ENCODE measurements at places on chromosomes 6 and 20.
A peak's percentile ranks its signal among the peaks of the same experiment; 100 is the strongest.

- DNase-seq, result peak; percentile 24
These were observed 19.0 kb downstream of the PACSIN1 start for GRCh38 chr6:34484899-34485298.

- DNase-seq, result no peak
These were observed 33.2 kb downstream of the ENPP1 start for GRCh38 chr6:131840936-131841583.

DNA sequence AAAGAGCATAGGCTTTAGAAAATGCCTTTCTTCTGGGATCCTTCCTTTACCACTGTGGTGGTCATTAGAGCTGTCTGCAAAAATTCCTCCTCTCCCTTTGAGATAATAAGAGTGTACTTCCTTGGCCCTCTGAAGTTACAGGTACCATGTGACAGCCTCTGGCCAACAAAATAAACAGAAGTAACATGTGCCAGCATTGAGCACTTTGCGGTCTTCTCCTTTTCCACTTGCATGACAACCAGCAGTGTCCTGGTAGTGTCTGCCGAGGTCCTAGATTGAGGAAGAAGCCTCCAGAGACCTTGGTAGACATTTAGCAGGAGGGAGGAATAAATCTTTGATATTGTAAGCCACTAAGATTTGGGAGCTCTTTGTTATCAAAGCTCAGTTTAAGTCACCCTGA lies 87.5 kb upstream of the ARID1B start:
- no peak for DNase-seq

GRCh38 chr6:134457941-134458340 lies 140.0 kb upstream of the SGK1 start:
- DNase-seq, result no peak

DNA sequence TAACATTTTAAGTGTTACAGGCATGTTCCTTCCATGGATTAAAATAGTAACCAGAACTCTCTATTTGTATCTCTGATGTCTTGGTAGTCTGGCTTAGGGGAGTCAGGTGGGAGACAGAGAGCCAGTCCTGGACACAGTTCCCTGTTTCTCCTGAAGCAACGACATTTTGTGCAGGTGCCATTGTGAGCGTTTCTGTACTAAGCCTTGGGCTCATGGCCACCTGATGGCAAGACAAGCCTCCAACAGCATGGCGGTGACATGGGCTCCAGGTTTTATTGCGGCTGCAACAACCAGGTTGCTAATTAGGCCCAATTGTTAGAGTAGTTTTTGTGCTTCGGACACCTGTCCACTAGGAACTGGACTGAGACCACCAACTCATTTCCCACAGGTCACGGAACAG lies 105.3 kb downstream of the PRDM13 start:
- DNase-seq, result no peak

DNA sequence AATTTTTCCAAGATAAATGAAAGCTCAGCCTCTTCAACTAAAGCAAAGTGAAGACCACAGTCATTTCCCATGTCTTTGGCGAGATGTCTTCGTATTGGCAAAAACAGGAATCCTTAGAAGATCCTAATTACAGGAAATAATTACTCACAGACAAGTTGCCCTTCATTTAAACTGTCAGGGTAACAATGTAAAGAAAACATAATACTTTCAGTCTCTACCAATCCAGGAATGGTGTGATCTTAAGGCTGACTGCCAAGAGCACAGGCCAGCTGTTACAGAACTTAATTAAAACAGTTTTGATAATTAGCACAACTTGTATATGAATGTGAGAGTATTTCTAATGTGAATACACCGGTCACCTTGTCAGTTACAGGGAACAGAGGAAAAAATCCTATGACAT lies 292.2 kb downstream of the PACRG start:
- DNase-seq, result no peak

DNA sequence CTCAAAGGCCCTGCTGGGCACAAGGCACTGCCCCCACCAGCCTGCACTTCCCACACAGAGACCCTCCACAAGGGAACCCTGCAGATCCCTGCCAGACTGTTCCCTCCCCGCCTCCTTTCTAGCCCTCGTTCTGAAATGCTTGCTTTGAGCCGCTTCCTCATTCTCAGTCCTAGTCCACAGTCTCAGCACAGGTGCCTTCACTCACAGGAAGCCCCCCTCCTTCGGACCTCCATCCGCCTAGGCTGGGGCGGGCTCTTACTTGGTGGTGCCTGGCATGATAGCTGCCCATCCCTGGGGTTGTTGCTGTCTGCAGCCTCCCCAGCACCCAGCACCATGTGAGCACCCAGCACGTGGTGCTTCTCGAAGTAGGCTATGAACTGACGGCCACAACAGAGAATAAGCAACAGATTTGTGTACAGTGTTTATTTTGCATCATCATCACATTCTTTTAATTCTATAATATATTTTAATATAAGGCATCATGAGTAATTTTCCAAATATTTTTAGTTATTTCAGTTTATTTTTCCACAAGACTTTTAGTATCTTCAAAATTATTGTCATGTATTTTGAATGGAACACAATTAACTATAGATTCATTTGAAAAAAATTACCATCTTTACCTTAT lies 12.3 kb downstream of the CST5 start:
- DNase-seq, result no peak

DNA sequence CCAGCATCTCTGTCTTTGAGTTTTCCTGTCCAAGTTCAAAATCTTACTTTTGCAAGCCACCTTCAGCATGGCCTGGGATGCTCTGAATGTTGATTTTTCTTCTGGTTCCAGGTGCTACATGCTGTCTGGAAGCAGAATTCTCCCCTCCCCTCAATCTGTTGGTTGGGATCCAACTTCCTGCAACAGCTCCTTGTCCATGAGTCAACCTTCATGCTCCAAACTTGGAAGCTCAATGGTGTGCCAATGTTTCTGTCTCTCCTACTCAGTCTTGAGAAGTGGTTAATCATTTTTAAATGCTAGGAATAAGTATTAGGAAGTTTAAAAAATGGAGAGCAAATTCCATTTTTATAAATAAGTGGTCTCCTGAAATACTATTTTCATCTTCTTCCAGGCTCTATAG lies 33.2 kb upstream of the PLEKHG1 start:
- DNase-seq, result no peak

DNA sequence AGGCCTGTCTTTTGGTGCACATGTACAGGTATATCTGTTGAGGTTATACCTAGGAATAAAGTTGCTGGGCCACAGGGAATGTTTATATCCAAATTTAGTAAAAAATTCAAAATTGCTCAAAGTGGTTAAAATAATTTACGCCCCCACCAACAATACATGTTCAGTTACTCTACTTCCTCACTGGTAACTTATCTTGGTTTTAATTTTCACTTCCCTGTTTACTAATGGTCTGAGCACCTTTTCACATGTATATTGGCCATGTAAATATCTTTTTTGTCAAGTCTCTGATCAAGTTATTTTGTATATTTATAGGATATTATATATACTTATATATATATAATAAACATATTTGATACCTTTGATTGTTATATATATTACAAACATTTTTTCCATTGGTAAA lies 9.7 kb downstream of the PDE7B start:
- DNase-seq, result no peak

DNA sequence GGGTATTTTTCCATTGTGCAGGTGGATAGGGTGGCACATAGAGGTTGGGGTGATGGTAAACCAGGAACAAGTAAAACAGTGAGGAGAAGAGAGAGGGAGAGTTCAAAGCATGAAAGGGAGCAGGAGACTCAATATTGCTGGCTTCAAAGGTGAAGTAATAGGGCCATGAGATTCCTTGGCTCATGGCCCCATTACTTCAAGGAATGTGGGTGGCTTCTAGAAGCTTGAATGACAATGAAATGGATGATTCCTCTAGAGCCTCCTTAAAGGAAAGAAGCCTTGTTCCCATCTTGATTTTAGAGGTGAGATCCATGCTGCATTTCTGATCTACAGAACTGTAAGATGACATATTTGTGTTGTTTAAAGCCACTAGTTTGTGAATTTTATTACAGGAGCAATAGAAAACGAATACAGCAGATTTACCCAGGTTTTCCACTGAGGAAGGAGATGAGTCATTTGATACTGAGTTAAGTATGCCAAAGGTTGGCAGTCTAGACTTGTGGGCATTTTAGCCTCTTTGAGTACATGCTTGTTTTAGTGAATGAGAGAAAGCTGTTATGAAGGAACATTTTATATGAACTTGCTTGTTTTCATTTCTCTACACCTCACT lies 110.4 kb downstream of the PLCB4 start:
- no peak for DNase-seq

DNA sequence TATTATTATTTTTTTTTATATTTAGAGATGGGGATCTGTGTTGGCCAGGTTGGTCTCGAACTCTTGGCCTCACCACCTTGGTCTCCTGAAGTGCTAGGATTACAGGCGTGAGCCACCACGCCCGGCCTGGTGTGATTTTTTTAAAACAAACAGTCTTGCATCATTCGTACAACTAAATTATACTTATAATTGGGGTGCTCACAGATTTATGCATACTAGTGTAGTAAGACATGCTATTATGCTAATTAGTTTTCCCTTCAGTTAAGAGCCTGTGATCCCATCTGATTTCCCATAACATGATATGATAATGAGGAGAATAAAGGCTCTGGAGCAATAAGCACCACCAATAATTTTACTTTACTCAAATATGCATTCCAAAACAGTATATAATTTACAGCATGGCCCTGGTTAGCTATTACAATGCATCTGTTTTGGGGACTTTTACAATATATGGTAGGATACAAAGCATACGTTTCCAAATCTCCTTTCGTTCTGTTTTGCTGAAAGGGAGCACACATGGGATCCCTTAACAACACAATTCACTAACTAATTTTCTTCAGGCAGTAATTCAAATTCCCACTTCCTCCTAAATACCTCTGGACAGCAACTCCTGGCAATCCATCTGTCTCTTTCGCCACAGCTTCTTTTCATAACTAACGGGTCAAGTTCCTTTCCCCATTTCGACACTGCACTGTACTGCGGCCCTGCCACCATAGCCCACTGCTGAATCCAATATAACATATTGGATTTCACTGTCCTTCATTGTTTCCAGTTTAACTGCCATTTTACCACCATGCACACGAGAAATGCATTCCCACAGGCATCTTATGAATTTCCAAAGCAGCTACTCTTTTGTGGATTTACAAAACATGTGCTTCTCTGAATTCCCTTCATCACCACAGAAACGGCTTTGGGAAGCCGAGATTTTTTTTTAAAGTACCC lies 1.7 kb downstream of the NUDT3 start:
- DNase-seq, result no peak

GRCh38 chr6:25138934-25139415 lies 140.2 kb upstream of the CARMIL1 start:
- no peak for DNase-seq

GRCh38 chr6:167543602-167544497 lies 219.0 kb downstream of the TTLL2 start:
- DNase-seq, result no peak

- no peak for DNase-seq
These were observed 569.9 kb downstream of the BCKDHB start for GRCh38 chr6:80676386-80676785.

- no peak for DNase-seq
These were observed 125.1 kb downstream of the MRPL14 start for GRCh38 chr6:44002067-44002592.

DNA sequence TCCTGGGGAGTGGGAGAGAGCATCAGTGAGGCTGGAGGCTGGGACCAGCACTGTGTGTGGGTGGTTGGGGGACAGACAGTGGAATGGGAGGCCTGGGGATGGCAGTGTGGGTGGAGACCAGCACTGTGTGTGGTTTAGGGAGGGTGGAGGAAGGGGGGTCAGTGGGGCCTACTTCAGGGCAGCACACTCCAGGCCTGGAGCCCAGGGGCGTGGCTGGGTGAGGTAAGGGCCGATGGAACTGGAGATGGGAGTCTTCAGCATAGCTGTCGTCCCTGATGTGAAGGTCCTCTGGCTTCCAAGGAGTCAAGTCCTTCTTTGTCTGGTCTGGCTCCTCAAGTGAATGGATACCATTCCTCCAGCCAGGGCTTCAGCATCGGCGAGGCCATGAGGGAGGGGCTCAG lies 18.6 kb downstream of the KCNK17 start:
- no peak for DNase-seq

GRCh38 chr6:18171871-18172270 lies 16.6 kb downstream of the KDM1B start:
- DNase-seq, result no peak

GRCh38 chr6:43943099-43943766 lies 173.2 kb downstream of the VEGFA start:
- no peak for DNase-seq

GRCh38 chr6:143441010-143441409 lies 9.5 kb downstream of the ADAT2 start:
- no peak for DNase-seq

DNA sequence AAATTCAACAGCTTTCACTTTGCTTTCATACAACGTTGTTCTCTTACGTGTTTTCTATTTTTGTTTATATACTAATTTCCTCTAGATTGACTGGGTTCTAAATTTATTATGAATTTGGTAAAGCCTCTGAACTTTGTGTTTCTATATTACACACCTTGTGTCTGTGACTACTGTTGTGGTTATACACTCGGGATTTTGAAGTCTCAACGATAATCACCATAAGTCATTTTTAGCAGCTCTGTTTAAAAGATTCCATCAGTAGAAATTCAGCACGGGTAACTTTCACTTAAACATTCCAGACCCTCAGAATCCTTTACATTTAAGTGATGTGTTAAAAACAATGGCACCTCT lies 31.8 kb upstream of the HBS1L start:
- DNase-seq, result no peak

GRCh38 chr6:152173321-152173720 lies 365.8 kb downstream of the ESR1 start:
- DNase-seq, result no peak

- no peak for DNase-seq
These were observed 2.2 kb downstream of the TFAP2A start for GRCh38 chr6:10412461-10413261.

- DNase-seq, result no peak
These were observed 1.5 kb upstream of the CITED2 start for GRCh38 chr6:139376017-139376330.

GRCh38 chr6:34274129-34274528 lies 25.3 kb upstream of the SMIM29 start:
- DNase-seq, result no peak

DNA sequence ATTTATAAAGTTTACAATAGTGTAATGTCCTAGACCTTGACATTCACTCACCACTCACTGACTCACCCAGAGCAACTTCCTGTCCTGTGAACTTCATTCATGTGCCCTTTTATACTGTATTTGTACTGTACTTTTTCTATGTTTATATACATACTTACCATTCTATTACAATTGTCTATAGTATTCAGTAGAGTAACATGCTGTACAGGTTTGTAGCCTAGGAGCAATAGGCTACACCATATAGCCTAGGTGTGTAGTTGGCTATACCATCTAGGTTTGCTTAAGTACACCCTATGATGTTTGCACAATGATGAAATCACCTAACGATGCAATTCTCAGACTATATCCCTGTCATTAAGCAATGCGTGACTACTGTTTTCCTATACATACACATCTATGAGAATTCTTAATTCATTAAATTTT lies 17.5 kb downstream of the EDEM2 start:
- DNase-seq, result no peak

- no peak for DNase-seq
These were observed 13.1 kb downstream of the VSTM2L start for GRCh38 chr20:37915800-37916570.

- no peak for DNase-seq
These were observed 5.1 kb upstream of the HELZ2 start for GRCh38 chr20:63579017-63579694.

GRCh38 chr20:51766994-51767866 lies 960 bp downstream of the ATP9A start:
- peak; percentile 8 for DNase-seq

- DNase-seq, result no peak
These were observed 47.2 kb downstream of the KIF13A start for GRCh38 chr6:17940151-17940792.
